ENCODE measurements at places on chromosomes 2 and 18.

- no peak for DNase-seq
Observed at GRCh38 chr2:30503007-30503694, 56.1 kb downstream of the LCLAT1 start.

DNA sequence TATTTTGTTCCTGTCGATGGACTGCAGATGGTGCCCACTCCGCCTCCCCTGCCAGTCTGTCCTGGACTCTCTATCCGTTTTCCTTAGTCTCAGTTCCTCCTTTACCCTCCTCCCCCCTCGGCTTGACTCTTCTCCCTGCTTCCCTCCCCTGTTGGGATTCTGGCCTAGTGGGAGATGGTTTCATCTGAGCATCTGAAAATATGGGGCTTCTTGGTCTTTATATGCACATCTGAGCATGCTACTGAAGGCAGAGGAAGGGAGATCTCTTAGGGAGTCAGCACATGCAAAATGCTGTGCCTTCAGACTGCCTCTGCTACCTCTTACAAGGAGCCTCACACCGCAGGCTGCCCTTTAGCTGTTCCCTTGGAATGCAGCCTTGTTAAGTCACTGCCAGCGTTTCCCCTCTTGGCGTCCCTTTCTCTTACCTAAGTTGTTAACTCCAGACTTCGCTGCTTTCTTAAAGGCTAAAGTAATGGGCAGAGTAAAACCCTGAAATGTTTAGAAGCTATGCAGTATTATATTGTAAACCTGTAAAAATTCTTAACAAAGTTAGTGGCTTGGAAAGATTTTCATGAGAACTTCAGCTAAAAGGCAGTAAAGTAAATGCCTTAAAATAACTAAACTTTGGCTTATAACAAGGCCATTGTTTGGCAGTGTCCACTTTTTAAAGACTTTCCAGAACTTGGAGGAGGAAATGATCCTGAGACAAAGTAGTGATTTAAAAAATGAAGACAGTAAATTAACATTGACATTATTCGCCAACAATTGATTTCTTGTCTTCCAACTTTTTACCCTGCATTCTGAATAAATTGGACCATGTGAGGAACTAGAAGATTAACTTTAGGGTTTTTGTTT, 49.8 kb downstream of the LDLRAD4 start:
- DNase-seq: no peak

GRCh38 chr2:19993731-19994130, 3.8 kb upstream of the WDR35 start:
- no peak for DNase-seq

DNA sequence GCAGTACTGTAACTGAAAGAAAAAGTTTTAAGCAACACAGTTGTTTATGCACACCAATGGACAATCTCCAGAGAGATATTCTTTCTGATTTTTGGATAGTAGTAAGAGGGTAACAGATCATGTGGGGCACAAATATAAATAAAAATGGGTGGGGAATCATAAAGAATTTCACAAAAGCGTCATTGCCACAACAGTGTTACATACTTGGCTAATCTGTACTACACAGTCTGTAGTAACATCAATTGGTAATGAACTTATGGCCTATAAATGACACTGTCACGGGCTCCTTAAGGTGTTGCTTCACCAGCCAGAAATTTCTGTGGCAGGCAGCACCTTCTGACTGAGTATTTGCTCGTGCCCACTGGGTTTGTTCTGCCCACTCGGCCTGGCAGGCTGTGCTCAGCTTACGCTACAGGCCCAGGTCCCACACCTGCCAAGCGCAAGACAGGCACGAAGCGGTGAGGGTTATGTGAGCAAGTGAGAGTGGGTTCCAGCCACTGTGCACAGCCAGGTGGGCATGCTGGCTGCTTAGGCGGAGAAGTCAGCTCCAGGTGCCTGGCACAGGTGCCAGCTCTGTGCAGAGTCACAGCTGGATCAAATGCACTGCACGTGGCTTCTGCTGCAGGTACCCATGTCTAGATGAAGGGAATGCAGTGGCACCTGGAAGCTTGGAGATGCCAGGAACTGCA, 532.5 kb upstream of the SLC39A10 start:
- no peak for DNase-seq

DNA sequence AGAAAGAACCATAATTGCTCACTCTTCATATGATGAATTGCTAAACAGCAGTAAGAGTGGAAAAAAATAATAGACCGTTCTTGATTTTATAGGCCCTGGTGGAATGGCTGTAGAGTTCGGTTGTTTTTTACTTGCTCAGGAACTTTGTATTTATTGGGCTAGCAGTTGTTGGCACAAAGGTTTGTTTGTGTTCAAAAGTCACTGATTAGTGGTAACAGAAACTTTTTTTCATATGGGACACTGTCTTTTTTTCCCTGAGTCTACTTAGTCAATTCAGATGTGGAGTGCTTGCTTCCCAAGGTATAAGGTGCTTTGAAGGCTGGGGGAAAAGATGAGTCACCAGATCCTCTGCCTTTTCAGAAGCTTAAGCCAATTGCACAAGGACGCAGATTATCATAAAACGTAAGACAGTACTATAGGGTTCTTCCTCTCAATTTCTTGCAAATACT, 25.8 kb downstream of the PHLPP1 start:
- DNase-seq: no peak

DNA sequence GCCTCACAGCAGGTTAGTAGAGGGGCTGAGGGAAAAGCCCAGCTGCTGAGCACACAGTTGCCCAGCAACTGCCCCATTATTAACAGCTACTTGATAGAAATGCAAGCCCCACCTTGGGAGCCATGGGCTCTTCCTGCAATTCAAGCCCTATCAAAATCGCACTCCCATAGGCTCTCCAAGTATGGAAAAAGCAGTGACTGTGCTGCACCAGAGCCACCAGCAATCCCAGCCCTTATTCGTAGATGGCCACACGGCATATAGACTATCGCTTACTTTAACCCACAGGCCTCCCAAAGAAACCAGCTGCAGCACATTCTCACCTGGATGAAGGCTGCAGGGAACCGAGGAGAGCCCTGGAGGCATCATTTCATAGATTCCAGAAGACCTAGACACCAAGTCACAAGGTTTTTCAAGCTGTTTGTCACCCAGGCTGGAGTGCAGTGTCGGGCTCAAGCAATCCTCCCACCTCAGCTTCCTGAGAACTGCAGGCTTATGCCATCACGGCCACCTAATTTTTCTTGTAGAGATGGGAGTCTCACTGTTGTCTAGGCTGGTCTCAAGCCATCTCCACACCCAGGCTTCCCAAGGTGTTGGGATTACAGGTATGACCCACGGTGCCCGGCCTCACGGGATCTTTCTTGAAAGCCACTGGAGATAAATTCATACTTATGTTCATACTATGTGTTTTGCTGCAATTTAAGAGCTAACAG, 11.3 kb downstream of the NCL start:
- DNase-seq: no peak

GRCh38 chr2:71067567-71068217, 756 bp upstream of the NAGK start:
- DNase-seq: no peak

DNA sequence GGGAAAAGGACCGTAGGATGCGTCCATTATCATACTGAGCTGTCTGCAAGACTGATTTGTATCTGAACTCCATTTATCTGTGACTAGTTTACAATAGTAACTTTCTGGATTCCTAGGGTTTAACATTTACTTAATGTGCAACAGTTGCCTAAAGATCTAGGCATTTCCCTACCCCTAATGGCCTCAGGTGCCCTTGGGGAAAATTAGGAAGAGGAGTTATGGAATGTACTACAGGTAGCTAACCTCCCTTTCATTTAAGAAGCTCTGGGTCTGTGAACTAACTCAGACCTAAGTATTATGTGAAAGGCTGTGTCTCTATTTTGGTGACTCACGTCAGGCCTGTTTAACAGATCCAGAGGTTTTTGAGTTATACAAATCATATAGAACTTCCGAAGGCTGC, 59.5 kb downstream of the TDRD15 start:
- no peak for DNase-seq

- DNase-seq: no peak
Observed at GRCh38 chr18:28863396-28863795, 686.5 kb upstream of the CDH2 start.

- no peak for DNase-seq
Observed at GRCh38 chr2:65539633-65540032, 107.2 kb upstream of the SPRED2 start.

DNA sequence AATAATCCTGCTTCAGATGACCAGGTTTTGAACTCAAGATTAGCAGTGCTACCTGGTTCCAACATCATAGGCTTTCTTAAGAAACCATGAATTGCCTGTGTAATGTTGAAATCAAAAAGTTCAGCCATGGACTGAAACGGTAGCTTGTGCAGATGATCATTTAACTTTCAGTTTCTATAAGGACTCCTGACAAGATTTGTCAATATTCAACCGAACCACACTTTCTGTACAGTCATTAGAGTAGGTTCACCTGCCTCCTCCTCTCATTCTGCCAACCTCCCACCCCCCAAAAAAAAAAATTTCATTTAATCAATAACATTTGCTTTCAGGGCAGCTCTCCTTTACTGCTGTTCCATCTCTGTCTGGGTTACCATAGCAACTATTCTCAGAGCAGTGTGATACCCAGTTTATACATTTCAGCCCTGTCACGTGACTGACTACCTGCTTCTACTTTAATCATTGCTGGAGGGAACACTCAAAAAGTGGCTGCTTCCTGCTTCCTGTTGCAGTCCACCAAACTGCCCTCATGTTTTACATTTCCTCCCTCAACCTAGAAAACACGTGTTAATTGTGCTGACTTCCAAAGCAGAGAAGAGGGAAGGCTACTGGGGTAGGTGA, 275.5 kb downstream of the SS18 start:
- peak; percentile 46 for DNase-seq

DNA sequence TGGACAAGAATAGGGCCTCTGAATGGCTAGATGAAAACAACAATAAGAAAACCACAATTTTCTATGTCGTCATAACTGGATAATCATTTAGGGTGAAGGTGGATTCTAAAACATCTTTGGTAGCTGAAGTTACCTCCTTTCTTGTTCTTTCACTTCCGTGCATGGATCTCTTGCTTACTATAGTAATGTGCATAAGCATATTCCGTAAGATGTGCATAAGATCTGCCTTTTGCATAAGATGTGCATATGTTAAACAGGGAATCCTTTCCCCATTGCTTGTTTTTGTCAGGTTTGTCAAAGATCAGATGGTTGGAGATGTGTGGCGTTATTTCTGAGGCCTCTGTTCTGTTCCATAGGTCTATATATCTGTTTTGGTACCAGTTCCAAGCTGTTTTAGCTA, 353.6 kb downstream of the MTX2 start:
- no peak for DNase-seq

- DNase-seq: no peak
Observed at GRCh38 chr2:67018301-67018700, 378.8 kb upstream of the ETAA1 start.

DNA sequence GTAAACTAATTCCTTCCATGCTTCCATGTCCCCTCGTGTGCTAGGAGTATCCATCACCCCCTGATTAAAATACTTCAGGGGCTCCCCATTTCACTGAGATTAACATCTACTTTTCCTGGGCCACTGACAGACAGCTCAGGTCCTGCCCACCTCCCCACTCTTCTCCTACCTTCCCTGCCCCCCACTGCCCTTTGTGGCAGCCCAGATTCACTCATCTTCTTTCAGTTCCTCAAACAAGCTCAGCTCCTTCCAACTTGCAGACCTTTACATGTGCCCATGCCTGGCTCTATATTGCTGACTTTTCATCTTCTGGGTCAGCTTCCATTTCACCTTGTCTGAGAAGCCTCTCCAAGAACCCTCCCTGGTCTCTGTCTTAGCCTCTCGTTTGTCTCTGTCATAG, 12.0 kb downstream of the RUFY4 start:
- DNase-seq: no peak

DNA sequence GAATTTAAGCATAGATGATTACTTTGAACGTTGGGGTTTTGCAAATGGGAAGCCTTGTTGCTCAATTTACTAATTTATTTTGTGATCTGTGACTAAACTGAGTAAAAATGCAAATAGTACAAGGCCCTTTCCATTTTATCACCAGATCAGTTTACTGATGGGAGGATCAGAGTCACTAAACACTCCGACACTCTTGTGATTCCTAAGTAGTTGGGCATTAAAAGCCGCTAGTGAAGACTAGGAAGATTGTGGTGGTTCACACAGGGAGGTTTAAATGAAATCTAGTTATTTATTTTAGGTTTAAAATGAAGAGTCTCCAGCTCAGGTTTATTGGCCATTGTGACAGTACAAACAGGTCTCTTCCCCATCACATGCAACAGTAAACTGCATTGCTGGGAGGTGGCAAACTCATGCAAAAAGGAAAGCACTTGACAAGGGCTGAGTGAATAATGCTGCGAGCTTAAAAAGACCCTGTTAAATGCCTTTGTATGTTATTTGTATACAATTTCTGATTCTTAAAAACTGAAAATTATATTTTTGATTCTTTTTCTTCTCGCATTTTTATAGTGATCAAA, 394.8 kb upstream of the FANCL start:
- no peak for DNase-seq

- DNase-seq: no peak
Observed at GRCh38 chr18:66226782-66227181, 377.1 kb downstream of the CDH19 start.

- no peak for DNase-seq
Observed at GRCh38 chr2:131148426-131148825, 43.3 kb downstream of the PLEKHB2 start.

DNA sequence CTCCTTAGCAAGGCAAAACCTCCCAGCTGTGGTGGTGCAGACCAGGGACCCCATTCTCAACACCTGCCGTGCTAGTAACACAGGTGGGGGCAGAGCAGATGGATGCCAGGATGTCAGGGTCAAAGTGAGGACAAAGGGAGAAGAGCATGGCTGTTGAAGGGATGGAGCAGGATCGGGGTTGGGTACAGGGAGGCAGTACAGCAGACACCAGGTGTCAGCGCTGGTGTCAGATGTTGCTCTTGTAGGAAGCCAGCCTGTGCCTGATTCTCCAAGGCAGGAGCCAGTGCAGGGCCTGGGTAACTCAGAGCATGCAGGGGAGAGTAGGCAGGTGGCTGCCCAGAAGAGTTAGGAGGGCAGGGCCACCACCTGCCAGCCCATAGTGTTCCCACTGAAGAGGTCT, 222.1 kb upstream of the SPRED2 start:
- DNase-seq: no peak

DNA sequence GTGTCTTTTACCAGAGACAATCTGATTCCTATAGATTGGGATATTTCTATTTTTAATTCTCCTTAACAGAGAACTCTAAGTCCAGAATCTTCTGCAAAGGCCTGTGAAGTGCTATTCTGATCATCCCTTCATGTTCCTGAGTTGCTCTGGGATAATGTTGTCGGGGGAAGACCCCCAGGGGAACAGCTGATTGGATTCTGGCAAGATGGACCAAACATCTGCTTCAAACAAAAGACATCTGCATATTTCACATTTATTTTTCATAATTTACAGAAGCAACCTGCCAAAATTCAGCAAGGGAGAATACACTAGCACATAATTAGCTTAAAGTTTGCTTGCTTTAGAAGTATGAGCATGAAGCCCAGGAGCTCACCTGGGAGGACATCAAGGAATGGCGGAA, 116.0 kb upstream of the ETAA1 start:
- no peak for DNase-seq

Measured in NCI-H748 treated with DMSO at 0.1 percent for 48 hours (cell line).